ENCODE measurements at places on chromosomes 16 and 17.
A peak's percentile ranks its signal among the peaks of the same experiment; 100 is the strongest.

DNA sequence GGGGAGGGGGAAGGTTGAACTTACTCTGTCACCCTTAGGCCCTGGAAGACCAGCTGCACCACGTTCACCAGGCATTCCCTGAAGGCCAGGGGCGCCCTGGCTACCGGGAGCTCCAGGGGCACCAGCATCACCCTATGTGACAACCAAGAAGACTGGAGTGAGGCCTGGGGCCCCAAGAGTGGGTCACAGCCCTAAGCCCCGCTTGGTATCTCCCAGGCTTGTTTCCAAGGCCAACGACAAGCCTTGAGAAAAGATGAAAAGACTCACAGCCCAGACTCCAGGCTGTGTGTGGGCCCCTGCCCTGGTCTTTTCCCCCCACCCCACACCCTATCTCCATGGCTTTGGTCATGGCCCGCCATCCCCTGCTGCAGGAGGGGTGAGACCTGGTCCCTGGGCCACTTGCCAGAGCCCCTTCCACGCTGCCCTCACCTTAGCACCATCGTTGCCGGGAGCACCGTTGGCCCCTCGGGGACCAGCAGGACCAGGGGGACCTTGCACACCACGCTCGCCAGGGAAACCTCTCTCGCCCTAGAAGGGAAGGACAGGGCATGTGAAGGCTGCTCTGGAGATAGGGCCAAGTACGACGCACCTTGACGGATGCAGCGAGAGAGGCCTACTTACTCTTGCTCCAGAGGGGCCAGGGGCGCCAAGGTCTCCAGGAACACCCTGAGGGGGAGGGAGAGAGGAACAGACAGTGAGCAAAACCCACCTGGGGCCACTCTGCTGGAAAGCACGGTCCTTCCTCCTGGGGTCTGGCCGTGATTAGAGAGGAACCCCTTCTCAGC is 9.9 kb downstream of the COL1A1 start:
- H3K27me3 ChIP-seq, result no peaks in the 10 kb centered on the region
- H3K36me3 ChIP-seq, result no peaks in the 10 kb centered on the region
- H3K4me3 ChIP-seq, result no peak overlapping the region
- H3K27ac ChIP-seq, result no peak overlapping the region
- H3K4me1 ChIP-seq, result no peaks in the 10 kb centered on the region
- no peak for DNase-seq

DNA sequence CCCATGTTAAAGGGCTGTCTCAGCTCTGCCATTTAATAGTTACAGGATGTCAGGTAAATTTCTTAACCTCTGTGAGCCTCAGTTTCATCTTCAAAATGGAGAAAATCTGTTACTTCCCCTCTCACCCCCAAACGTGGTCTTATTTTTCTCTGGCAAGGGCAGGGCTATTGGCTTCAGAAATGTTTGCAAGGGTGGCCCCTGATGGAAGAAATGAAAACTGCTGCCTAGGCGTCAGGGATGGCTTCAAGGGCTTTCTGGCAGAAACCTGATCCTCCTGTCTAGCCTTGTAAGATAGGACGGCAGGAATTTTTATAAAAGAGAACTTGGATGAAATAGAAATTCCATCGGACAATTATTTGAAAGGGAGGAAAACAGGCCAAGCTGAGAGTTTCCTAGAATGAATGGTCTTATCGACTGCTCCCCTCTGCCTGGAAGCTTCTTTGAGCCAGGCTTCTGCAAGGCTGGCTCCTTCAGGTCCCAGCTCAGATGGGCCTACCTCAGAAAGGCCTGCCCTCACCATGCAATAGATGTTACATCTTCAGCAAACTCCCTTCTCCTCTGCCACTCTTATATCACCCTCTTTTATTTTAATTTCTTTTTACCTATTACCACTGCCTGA is 43.0 kb upstream of the TANGO6 start:
- H3K4me1 ChIP-seq, result no peaks in the 10 kb centered on the region
- H3K27me3 ChIP-seq, result peaks cover 1% of the 10 kb centered on the region
- no peak overlapping the region for H3K27ac ChIP-seq
- H3K4me3 ChIP-seq, result no peak overlapping the region
- H3K36me3 ChIP-seq, result no peaks in the 10 kb centered on the region
- peak; percentile 32 for DNase-seq

- peaks cover 29% of the 10 kb centered on the region for H3K4me1 ChIP-seq
- peak overlapping the region; percentile 99 for H3K27ac ChIP-seq
- H3K36me3 ChIP-seq, result peaks cover 50% of the 10 kb centered on the region
- no peak for DNase-seq
- H3K4me3 ChIP-seq, result peak overlapping the region; percentile 100
- no peaks in the 10 kb centered on the region for H3K27me3 ChIP-seq
Measured at GRCh38 chr16:30065943-30066760, 592 bp downstream of the ALDOA start.

DNA sequence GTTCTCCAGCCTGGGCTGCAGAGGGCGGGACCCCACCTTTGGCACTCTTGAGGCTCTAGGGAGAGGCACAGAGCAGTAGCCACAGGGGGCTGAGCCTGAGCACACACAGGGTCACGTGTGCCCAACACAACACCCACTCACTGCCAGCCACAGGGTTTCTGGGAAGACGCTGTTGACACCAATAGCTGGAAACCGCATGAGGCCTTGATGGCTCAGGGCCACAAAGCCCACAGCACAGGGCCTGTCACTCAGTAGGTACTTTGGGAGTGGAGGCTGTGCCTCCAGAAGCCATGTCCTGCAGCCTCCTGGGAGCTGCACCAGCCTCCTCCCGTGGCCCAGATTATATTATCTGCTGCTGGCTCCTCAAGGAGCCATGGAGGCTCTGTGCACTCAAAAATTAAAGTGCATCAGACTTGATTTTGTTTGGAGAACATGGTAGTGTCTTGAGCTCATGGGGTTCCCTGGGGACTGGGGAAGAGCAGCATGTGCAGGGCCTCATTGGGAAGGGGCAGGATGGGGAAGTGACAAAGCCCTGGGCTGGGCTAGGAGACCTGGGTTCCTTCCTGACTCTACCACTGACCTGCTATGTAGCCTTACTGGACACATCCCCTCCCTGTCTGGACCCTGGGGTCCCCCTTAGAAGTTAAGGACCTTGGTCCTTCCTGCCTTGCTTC is 12.5 kb upstream of the SREBF1 start:
- peaks cover 15% of the 10 kb centered on the region for H3K36me3 ChIP-seq
- H3K4me1 ChIP-seq, result peaks cover 64% of the 10 kb centered on the region
- H3K27me3 ChIP-seq, result no peaks in the 10 kb centered on the region
- H3K27ac ChIP-seq, result peak overlapping the region; percentile 94
- peak; percentile 95 for DNase-seq

DNA sequence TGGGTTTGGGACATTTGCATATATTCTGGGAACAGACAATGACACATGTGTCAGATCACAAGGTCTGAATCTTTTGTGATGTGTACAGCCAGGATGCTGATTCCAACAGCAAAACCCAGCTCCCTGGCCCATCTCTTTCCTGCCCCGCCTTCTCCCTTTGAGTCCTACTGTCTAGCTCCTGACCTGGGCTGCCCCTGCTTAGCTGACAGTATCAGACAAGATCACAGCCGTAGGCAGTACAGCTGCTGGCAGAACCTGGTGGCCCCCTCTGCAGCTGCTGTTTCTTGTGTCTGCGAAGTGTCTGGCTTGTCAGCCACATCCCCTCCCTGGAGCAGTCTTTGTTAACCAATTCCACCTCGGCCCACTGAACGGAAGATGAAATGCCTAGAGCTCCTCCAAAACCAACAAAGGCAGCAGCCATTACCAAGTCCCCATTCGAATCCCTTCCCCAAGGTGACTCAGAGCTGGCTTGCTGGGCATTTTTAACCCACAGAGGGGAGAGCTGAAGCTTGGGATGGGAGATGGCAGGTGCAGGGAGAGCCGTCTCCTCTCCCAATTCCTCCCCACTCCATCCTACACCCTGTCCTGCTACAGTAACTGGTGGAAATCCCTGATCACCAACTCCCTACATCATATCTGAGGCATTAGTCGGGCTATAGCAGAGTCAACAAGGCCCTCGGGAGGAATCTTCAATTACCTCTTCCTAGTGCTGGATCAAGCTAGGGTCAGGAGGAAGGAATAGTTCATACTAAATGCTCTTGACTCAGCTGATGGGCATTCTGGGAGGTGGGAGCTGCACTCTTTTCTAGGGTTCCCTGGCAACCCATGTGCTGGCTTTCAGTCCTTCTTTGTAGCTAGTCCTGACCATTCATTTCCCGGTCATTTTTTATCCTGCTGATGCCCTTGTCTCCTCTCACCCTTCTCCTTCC is 5.8 kb downstream of the PIPOX start:
- H3K27me3 ChIP-seq, result peaks cover 8% of the 10 kb centered on the region
- no peaks in the 10 kb centered on the region for H3K36me3 ChIP-seq
- no peak overlapping the region for H3K27ac ChIP-seq
- no peaks in the 10 kb centered on the region for H3K4me1 ChIP-seq
- no peak for DNase-seq

GRCh38 chr17:10776381-10776780 is 27.5 kb downstream of the TMEM238L start:
- DNase-seq, result no peak
- no peak overlapping the region for H3K27ac ChIP-seq
- no peaks in the 10 kb centered on the region for H3K36me3 ChIP-seq

- no peak overlapping the region for H3K4me3 ChIP-seq
- no peak overlapping the region for H3K27ac ChIP-seq
- DNase-seq, result no peak
- no peaks in the 10 kb centered on the region for H3K36me3 ChIP-seq
- peaks cover 11% of the 10 kb centered on the region for H3K4me1 ChIP-seq
- H3K27me3 ChIP-seq, result peaks cover 18% of the 10 kb centered on the region
Measured at GRCh38 chr17:74024871-74025531, 178.5 kb upstream of the RPL38 start.

GRCh38 chr16:8861563-8862308 is 7.1 kb downstream of the CARHSP1 start:
- peaks cover 29% of the 10 kb centered on the region for H3K36me3 ChIP-seq
- no peaks in the 10 kb centered on the region for H3K27me3 ChIP-seq
- peak overlapping the region; percentile 23 for H3K27ac ChIP-seq
- peaks cover 22% of the 10 kb centered on the region for H3K4me1 ChIP-seq

DNA sequence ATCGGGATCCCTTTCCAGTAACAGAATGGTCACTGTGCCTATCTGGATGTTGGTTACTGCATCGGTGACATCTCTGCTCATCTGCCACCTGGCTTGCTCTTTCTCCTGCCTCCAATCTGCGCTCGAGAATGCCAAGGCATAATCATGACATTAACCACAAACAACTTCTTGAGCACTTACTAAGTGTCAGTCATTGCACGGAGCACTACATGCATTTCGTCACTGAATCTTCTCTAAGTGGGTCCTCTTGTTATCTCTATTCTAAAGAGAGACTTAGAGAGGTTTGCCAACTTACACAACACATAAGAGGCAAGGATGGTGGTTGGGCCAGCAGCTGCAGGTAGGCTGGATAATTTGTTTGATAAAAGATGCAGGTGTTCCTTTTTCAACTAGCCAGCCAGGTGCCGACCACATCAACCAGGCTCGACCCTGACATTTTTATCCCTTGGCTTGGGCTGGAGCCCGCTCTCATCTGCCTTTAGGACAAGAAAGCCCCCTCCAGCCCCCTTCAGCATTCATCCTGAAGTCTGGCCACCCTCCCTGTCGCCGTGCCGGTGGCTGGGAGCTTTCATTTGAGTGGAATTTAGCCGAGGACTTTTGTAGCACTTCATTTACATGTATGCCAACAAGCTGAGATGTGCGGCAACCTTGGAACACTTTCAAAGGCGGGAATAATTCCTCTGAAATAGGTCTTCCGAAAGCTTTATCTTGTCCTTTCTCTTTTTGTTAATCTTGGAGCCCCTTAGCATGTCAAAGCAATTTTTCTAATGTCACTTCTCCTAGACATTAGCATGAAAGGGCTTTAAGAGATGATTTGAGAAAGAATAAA is 89.3 kb upstream of the NKD1 start:
- no peaks in the 10 kb centered on the region for H3K27me3 ChIP-seq
- H3K27ac ChIP-seq, result no peak overlapping the region
- DNase-seq, result no peak
- no peaks in the 10 kb centered on the region for H3K36me3 ChIP-seq
- H3K4me3 ChIP-seq, result no peak overlapping the region

DNA sequence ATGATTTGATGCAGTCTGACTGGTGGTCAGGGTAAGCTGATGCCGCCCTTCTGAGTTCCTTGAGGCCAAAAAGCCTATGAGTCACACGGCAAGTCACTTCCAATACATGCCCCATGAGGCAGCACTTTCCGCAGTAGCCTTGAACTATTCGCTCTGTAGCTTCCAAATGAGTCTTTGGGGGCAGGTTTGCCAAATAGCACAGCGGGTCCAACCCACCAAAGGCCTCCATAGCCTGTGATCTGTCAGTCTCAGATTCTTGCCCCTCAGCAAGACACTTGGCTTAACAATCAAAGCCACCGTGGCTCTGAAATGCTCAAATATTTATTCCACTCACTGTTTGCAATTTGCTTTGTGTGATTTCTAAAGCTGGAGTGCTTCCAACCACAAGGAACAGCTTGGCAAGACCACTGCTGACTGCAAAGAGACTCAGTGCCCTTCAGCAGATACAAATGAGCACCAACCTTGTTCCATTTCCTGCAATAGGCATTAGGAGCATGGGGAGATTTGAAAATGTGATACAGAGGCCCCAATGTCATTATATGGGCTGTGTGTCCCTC is 45.4 kb downstream of the CLEC19A start:
- no peak overlapping the region for H3K4me3 ChIP-seq
- DNase-seq, result no peak
- H3K36me3 ChIP-seq, result no peaks in the 10 kb centered on the region

DNA sequence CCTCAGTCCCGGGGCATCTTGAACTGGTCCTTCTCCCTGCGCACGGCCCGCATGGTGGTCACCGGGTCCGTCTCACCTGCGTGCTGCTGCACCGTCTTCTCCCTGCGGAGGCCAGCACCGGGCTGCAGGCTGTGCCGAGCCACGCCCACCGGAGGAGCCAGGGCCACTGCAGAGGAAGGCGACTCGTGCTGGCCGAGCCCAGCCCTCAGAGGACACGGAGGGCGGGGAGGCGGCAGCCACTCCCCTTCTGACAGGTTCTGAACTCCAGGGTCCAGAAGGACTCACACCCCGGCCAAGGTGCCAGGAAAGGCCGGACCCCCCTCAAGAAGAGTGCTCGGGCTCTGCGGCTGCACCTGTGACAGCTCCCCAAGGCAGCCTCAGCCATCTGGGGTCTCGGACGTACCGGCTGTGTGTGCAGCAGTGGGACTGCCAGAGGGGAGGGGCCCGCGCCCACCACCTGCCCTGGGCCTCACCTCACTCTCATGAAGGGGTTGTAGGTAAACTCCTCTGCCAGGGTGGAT is 15.8 kb upstream of the IGFALS start:
- H3K27me3 ChIP-seq, result no peaks in the 10 kb centered on the region
- H3K36me3 ChIP-seq, result peaks cover 21% of the 10 kb centered on the region
- DNase-seq, result no peak
- H3K27ac ChIP-seq, result no peak overlapping the region

GRCh38 chr16:53282975-53283946 is 151.0 kb upstream of the RBL2 start:
- H3K27me3 ChIP-seq, result no peaks in the 10 kb centered on the region
- H3K4me3 ChIP-seq, result no peak overlapping the region
- no peak overlapping the region for H3K27ac ChIP-seq
- no peak for DNase-seq

DNA sequence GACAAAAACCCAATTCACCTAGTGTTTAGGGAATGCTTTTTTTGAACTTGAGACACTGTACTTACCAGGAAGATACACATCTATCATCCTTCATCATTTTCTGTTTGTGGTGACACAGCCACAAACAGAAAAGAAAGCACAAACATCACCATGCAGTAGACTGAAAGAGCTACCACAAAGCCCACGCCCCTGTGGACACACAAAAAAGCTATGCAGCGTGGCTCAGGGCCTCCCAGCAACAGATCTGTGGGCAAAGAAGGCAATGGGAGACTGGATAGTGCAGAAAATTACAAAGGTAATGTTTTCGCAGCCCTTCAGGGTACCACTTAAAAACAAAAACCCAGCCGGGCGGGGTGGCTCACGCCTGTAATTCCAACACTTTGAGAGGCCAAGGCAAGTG is 9.6 kb downstream of the COTL1 start:
- peak; percentile 67 for DNase-seq
- peaks cover 84% of the 10 kb centered on the region for H3K36me3 ChIP-seq
- no peaks in the 10 kb centered on the region for H3K27me3 ChIP-seq
- H3K27ac ChIP-seq, result peak overlapping the region; percentile 95
- peaks cover 82% of the 10 kb centered on the region for H3K4me1 ChIP-seq
